ENCODE measurements at places on chromosomes 4 and X. TPM values are rescaled to one million over a fixed set of nuclear protein-coding genes. Genes with fewer than 3 reads are reported as not detected.

- no peak for DNase-seq
Observed at GRCh38 chr4:102454981-102455685, 46.0 kb upstream of the NFKB1 start.

- no peak for DNase-seq
Observed at GRCh38 chr4:68572653-68573170, 3.4 kb downstream of the UGT2B17 start.

GRCh38 chr4:99314211-99314610, 7.0 kb downstream of the ADH1B start:
- DNase-seq = no peak

DNA sequence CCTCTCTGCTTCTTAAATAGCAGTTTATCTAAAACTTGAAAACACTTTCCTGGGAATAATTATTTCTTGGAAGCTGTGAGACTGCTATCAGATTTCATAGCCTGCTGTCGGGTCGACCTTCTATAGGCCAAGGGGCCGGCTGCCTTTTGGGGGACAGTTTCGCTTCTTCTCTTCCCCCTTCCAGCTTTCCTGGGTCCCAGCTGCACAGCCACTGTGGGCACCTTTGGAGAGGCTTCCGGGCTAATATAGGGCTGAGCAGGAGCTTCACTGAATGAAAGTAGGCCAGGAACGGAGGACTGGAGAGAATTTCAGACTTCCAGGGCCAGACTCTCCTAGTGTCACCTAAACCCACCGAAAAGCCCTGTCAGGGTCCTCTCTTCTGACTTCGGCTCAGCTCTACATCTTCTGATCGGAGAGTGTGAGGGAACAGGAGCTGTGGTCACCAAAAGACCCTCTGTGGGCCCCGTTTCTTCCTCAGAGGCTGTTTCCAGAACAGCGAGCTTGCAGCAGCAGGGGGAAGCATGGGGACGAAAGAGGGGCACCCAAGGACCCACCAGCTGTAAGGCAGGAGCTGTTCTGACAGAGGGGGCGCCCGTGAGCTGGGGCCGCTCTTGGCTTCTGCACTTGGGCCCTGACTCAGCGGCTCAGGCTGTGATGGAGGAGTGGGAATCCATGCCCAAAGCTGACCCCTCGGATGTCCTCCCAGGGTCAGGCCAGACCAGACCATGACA, 620.6 kb downstream of the BCOR start:
- peak; percentile 11 for DNase-seq

DNA sequence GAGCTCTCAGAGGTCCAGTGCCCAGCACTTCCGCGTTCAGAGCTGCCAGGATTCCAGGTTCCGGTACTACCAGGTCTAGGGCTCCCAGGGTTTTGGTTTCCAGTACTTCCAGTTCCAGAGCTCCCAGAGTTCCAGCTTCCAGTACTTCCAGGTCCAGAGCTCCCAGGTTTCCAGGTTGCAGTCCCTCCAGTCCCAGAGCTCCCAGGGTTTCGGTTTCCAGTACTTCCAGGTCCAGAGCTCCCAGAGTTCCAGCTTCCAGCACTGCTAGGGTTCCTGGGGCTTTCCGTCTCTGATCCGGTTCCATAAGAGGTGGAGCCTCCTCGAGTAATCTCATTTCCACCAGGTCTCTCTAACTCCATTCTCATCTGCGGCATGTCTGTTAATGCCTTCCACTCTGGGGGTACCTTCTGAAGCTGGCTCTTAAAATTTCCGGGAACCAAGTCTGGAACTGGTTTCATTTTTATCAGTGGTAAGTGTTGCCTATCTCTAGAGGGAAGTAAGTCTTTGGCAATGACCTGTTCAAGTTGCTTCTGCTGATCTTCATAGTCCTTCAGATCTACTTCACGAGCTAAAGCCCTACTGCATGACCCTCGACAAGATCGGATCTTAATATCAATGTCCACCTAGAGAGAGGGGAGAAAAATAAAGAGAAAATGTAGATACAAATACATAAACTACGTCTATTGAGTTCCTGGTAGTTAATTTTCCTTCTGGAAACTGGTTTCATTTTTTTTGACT, 4.1 kb downstream of the FGA start:
- no peak for DNase-seq

GRCh38 chr4:156294577-156294976, 340.9 kb upstream of the CTSO start:
- DNase-seq = peak; percentile 6

DNA sequence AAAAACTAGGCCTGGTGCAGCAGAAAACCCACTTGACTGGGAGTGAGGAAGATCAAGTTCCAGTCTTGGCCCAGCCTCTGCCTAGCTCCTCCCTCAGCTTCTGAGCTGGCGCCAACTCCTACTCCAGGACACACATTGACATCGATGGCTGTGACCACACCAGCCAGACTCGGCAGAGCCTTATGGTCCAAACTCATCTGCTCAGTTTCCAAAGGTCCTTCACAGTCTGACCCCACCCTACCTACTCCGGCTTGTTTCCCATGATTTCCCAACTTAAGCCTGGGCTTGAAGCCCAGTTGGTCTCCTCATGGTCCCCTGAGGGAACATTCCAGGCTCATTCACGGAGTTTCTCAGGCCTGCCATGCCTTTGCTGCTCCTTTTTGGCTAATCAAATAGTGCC, 10.1 kb downstream of the ELF4 start:
- DNase-seq = no peak

DNA sequence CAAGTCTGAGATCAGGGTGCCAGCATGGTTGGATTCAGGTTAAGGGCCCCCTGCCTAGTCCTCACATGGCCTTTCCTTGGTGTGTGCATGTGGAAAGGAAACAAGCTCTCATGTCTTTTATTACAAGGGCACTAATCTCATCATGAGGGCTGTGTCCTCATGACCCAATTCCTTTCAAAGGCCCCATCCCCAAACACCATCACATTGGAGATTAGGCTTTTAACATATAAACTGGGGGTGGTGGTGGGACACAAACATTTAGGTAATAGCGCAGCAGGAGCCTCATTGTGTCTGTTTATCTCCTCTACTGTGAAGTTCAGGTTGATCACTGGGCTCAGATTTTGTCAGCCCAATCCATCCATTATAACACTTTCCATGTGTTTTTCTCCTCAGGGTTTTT, 41.0 kb downstream of the BEX3 start:
- DNase-seq = no peak

GRCh38 chr4:4425119-4425690, 38.3 kb downstream of the NSG1 start:
- no peak for DNase-seq

Gene CXCL1
- 1.7 TPM for total RNA-seq

Gene MAGEA3
- total RNA-seq = not detected

All from endothelial cell (in vitro differentiated cells).